Skin of body (tissue), 3 donors: ENCODE measurements at places on chromosomes 6 and 20. TPM values are rescaled to one million over a fixed set of nuclear protein-coding genes. Genes with fewer than 3 reads are reported as not detected.

Gene MUC21
- total RNA-seq, result not detected

Gene LY6G6D
- total RNA-seq, result 10.3 TPM

Gene DNAH8
- total RNA-seq, result 0.89 TPM

Gene OR2H1
- total RNA-seq, result not detected

Gene CLPSL1
- not detected for total RNA-seq

Gene GSTA2
- not detected for total RNA-seq

Gene CALHM6
- 3.4 TPM for total RNA-seq

Gene SSTR4
- total RNA-seq, result 0.30 TPM

Gene HLA-DOA
- 2.3 TPM for total RNA-seq

Gene HEY2
- 2.3 TPM for total RNA-seq

Gene UBD
- not detected for total RNA-seq

Gene IMPG1
- not detected for total RNA-seq

Gene ACAT2
- total RNA-seq, result 19.0 TPM

Gene HLA-DMB
- total RNA-seq, result 12.7 TPM

Gene ADGRF4
- 7.6 TPM for total RNA-seq

Gene PPIL4
- total RNA-seq, result 38.0 TPM

Gene FNDC11
- total RNA-seq, result 0.59 TPM

Gene SLC4A11
- 0.59 TPM for total RNA-seq

Gene STXBP5
- total RNA-seq, result 20.6 TPM

Gene CFAP206
- 0.49 TPM for total RNA-seq

Gene KCNB1
- 2.4 TPM for total RNA-seq

Gene XRN2
- total RNA-seq, result 45.4 TPM

Gene MDFI
- total RNA-seq, result 33.7 TPM

Gene ZC2HC1B
- total RNA-seq, result not detected

Gene BTNL2
- total RNA-seq, result not detected

Gene DLK2
- 2.7 TPM for total RNA-seq

Gene MYB
- 7.8 TPM for total RNA-seq

Gene SMPD2
- 13.1 TPM for total RNA-seq

Gene SLC32A1
- total RNA-seq, result not detected

Gene TRERF1
- total RNA-seq, result 6.2 TPM

Gene OPRL1
- total RNA-seq, result 0.89 TPM

Gene NNAT
- total RNA-seq, result 22.0 TPM

Gene TMC2
- total RNA-seq, result 0.10 TPM

Gene PTGIS
- 14.0 TPM for total RNA-seq

Gene GTSF1L
- total RNA-seq, result not detected

Gene C6orf15
- total RNA-seq, result 4.7 TPM

Gene LST1
- 7.6 TPM for total RNA-seq

Gene KCNK16
- total RNA-seq, result not detected

Gene RSPH9
- total RNA-seq, result 0.30 TPM

Gene WFDC5
- total RNA-seq, result 5.2 TPM

Gene POLR1C
- 23.5 TPM for total RNA-seq

Gene NMBR
- not detected for total RNA-seq

Gene MCHR2
- not detected for total RNA-seq

Gene PAK5
- total RNA-seq, result 0.30 TPM

Gene ZFP57
- total RNA-seq, result 0.59 TPM

Gene MACROD2
- total RNA-seq, result 17.6 TPM

Gene VNN1
- total RNA-seq, result 0.89 TPM

Gene PBOV1
- not detected for total RNA-seq

Gene SENP6
- 136 TPM for total RNA-seq

Gene ZNF318
- total RNA-seq, result 10.3 TPM
